ENCODE measurements at places on chromosomes 11 and 22. TPM values are rescaled to one million over a fixed set of nuclear protein-coding genes. Genes with fewer than 3 reads are reported as not detected.

DNA sequence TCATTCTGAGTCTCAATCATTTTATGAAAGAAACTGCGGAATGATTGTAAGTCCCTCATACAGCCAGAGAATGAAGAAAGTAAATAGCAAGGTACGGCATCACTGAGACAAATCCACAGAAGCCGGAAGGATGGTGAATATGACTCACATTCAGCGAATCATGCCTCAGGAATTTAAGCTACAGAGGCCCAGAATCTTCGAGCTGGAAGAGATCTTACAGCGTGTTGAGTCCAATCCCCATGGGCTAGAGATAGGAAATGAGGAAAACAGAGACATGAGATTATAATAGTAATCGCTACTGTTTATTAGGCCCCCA lies 173.2 kb downstream of the KIF18A start:
- no peak for DNase-seq

- DNase-seq, result no peak
These were observed 83.7 kb downstream of the SERGEF start for GRCh38 chr11:17929171-17929570.

GRCh38 chr11:64868904-64869570 lies 9.4 kb downstream of the EHD1 start:
- DNase-seq, result peak; percentile 92

DNA sequence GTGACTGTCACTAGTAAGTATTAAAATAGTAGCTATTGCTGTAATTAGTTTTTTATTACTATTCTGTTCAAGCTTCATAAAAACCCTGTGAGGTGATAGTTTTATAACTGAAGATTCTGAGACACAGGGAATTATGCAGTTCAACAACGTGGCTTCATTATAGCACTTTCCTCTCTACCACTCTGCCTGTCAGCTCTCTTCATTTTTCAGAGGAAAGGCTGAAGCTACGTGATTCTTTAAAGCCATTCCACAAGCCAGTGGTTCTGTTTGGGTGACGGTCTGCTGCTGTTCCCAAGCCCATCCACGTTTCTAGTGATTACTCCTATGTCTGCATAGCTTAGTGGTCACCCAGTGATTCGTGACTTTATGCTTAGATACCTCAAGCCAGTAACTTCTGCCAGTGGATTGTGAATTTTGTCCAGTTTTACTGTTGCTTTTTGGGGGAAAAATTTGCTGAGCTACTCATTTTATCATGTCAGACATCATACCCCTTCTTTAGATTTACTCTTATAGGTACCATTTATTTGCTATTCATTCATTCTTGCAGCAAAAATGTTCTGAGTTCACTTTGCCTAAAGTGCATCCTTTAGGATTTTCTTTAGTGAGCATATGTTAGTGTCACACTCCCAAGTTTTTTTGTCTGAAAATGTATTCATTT lies 59.8 kb downstream of the UVRAG start:
- DNase-seq, result no peak

- DNase-seq, result peak; percentile 63
These were observed 15.2 kb upstream of the TH start for GRCh38 chr11:2186669-2187279.

DNA sequence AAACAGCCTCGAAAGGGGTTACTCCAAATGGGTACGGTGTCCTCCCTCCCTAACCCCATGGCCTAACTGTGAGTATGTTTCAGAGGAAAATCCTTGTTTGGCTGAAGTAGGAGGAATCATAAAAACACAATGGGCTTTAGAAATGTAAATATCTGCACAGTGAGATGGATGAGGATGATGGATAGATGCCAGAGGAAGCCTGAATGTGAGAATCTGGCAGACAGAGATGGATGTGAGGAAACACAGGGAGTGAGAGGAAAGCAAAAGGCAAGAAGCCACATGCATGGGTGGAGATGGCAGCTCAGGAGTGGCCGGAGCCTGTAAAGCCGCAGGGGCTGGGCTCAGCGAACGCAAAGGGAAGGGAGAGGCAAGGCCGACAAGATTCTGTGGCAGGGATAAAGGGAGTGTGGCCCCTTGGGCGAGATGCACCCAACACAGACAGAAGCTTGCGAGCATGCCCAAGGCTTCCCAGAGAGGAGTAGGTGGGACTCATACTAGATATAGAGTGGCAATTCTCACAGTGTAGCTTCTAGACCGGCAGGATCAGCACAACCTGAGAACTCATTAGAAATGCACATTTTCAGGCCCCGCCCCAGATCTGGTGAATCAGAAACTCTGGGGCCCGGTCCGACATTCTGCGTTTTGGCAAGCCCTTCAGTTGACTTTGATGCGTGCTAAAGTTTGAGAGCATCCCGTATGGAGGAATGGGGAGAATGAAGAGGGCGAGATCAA lies 237.3 kb upstream of the CADM1 start:
- DNase-seq, result no peak

GRCh38 chr22:47432683-47433082 lies 670.2 kb downstream of the TBC1D22A start:
- DNase-seq, result no peak

DNA sequence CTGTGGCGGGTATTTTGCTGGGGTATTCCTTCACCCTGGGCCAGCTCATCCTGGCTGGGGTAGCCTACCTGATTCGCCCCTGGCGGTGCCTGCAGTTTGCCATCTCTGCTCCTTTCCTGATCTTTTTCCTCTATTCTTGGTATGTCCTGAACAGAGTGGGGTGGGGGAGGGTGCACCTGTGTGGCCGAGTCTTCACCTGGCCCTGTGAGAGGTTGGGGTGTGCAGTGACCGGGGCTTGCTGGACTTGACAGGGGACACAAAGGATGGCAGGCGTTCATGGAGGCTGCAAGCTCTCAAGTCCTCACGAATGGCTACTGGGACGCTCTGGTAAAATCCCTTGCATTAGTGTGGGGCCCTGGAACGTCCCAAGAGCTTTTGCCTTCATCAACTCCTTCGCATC lies 39.3 kb downstream of the CAPN1 start:
- no peak for DNase-seq

GRCh38 chr11:36116161-36116560 lies 172.3 kb downstream of the LDLRAD3 start:
- no peak for DNase-seq

DNA sequence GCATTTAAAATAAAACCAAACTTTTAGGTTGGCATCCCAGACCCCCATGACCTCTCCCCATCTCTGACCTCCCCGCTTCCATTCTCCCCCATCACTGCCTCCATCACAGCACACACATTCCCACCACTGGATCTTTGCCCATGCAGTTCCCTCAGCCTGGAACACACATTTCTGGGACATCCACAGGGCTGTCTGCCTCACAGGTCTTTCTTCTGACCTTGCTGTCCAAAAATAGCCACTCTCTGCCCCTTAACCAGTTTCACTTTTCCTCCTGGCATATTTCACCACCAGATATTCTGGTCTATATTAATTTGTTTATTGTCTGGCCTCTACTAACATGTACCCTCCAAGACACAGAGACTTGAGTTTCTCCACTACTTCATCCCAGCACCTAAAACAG lies 75.2 kb upstream of the PRDM11 start:
- no peak for DNase-seq

GRCh38 chr22:49153921-49154320 lies 673.8 kb downstream of the BRD1 start:
- DNase-seq, result no peak

DNA sequence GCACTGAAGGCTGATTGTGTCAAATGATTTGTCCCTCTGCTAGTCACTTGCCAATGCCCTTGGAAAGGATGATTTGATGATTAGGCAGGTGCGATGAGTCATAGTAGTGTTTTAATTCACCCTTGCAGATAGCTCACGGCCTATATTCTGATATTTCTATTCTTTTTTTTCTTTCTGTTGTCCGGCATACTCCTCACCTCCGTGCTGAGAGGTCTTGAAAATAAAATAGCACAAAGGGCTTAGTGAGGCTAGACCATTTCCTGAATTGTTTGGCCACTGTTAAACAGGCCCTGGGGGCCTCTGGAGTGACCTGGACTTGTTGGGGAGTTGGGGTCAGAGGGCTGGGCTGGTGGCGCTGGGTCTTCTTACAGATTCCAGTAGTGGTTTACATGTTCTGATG lies 99.8 kb downstream of the ZBTB16 start:
- no peak for DNase-seq

DNA sequence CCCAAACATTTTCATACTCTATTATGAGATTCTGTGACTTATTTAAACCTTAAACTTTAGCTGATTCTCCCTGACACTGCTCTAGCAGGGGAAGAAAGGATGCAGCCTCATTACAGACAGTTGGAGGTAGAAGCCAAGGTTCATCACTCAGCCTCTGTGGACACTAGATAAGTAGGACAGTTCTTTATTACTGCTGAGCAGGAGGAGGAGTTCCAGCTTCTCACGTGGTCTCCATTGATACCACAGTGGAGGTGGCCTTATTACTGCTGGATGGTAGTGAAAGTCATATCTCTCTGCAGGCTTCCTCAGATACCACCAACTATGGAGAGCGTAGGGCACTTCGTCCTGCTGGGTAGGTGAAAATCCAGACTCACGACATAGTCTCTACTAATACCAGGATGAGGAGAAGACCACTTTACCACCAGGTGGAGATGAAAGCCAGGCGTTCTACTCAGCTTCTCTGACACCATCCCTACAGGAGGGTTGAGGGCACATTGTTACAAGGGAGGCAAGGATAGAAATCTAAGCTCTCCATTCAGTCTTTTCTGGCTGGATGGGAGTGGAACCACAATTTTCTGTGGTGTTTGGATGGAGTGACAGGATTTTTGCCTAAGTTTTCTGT lies 13.1 kb upstream of the ANGPTL5 start:
- DNase-seq, result no peak

DNA sequence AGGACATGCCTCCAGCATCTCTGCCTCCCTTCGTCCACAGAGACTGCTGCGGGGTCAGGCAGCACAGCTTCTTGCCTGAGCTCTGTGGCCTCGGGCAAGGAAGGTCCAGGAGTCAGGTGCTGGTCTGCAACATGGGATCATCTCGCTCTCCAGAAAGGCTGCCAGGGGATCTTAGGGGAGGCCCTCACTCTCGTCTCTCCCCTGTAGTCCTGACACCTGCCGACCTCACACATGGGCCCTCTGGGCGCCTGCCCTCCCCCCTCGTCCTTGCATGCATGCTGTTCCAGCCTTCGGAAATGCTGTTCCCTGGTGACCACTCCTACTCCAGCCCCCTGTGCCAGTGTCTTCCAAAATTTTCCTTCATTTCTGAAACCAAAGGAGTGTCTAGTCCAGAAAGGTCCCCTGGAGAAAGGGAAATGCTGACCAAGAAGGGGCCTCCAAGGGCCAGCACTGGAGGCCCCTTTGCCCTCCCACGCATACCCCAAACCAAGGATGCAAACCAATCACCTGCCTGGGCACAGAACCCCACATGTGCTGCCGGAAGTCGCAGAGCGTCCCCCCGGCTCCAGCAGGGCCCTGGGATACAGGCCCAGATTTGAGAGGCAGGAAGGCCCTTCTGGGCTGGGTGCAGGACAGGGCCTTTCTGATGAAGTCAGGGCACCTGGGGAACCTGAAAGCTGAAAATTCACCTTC lies 41.0 kb downstream of the IGF2 start:
- DNase-seq, result no peak

DNA sequence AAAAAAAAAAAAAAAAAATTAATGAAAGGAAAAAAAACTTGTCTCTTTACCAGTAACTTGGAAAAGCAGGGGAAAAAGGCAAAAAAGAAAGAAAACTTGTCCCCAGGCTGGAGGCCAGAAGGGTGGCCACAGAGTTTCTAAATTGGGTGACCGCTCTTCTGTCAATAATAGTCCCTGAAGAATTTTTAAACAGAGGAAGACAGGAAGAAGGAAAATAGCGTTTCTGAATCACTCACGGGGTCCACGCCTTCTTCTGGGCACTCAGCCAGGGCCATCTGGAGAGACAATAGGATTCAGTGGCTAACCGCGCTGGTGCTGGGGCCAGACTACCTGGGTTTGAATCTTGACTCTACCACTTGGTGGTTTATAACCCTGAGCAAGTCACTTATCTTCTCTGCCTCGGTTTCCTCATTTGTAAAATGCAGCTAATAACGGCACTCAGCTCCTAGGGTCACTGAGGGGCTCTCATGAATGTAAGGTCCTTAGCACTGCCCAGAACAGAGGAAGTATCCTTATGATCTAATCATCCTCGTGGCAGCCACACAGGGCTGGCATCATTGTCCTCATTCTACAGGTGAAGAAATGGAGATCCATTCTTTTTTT lies 7.0 kb downstream of the C11orf86 start:
- peak; percentile 86 for DNase-seq

- peak; percentile 20 for DNase-seq
These were observed 804 bp upstream of the CREBZF start for GRCh38 chr11:85665733-85666132.

- no peak for DNase-seq
These were observed 88.6 kb upstream of the LMO1 start for GRCh38 chr11:8352103-8352875.

- no peak for DNase-seq
These were observed 333 bp upstream of the CD3E start for GRCh38 chr11:118304227-118304567.

- no peak for DNase-seq
These were observed 642 bp upstream of the C11orf58 start for GRCh38 chr11:16737818-16738192.

- no peak for DNase-seq
These were observed 2.9 kb downstream of the LMF2 start for GRCh38 chr22:50504369-50505211.

DNA sequence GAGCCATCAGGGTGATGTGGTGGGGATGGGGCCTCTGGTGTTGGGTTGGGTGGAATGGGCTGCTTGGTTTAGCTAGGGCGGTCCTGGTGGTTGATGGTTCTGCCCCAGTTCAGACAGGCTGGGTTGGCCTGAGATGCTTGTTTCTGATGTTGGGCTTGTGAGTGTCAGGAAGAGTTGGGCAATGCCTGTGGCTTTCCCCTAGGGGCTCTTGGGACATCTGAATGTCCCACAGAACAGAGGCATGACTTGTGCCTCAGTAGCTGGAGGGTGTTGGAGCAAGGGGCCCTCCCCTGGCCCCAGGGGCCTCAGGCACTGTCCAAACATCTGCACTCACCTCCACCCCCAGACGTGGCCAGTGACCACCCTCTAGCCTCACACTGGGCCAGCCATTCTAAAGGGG lies 14.0 kb upstream of the CTSD start:
- DNase-seq, result no peak

GRCh38 chr22:31734512-31734911 lies 15.4 kb downstream of the PRR14L start:
- no peak for DNase-seq

IL17REL gene
- total RNA-seq, result not detected

TMEM191B gene
- total RNA-seq, result not detected

CCDC89 gene
- 3.7 TPM for total RNA-seq

CD59 gene
- total RNA-seq, result 270 TPM

PTPRCAP gene
- 1.2 TPM for total RNA-seq

CBLIF gene
- not detected for total RNA-seq

SAA1 gene
- 2.4 TPM for total RNA-seq

MUC6 gene
- total RNA-seq, result not detected

CREB3L1 gene
- 11.1 TPM for total RNA-seq
